Fibroblast of upper back skin (primary cell): ENCODE measurements at places on chromosomes 12 and 14.

GRCh38 chr12:130216031-130216430 lies 53.8 kb downstream of the FZD10 start:
- DNase-seq, result no peak

DNA sequence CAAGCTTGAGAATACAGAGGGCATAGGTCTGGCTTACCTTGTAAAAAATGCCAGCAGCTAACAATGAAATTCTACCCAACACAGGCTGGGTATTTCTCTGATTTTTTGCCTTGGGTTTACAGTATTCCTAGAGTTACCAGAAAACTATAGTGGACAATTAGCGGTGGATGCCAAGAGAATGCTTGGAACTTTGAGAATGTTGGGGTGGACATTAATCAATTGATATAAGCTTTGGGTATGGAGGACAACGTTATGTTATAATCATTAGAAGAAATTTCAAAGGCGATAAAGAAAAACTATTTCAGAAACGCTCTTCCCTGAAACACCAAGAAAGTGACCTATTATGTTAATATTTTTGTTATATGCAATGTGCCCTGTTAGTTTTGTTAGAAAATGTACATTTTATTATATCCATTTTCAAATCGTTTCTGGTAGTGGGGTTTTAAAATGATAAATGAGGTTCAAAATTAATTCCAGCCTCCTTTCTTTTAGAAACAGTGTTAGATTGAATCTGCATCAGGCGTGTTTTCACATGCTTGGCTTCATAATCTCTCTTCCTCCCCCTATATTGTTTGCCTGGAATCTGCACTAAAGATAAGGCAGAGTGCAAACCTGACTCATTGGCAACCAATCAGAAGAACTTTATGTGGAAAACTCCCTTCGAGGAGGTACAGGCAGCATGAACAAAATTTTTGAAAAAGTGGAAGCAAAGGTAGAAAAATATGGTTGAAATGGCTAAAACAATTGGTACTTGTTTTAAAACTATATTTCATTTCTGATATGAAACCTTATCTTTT lies 1.4 kb upstream of the PTPRQ start:
- peak; percentile 49 for DNase-seq

GRCh38 chr12:75622492-75622891 lies 111.1 kb upstream of the KRR1 start:
- no peak for DNase-seq

- no peak for DNase-seq
Measured at GRCh38 chr14:36085861-36086260, 90.7 kb downstream of the PTCSC3 start.

DNA sequence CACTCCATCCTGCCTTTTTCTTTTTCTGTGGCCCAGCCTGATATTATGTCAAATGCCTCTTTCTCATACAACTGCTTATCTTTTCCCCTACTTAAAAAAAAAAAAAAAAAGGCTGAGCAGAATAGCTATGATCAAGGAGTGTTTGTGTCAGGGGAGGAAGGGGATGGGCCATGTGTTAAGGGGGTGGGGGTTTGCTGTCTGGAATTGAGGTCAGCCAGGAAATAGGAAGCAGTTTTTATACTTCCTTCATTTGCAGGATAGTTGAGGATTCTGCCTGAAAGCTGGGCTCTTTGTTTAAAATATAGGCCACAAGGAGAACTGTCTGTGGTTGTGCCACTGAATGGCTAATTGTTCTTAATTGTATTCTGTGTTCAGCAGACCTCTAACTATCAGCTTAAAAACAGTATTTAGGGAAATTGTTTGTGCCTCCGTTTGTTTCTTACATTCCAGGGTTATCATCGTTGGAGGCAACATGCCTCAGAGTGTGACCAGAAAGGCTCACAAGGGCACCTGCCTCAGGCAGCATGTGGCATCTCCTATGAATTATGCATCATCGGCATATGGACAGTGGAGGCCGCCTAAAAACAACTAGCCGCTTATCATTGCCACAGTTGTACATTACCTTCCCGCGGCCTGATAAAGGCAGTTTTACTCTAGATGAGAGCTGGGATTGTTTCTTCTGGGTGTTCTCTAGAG lies 96.0 kb downstream of the SRGAP1 start:
- no peak for DNase-seq

DNA sequence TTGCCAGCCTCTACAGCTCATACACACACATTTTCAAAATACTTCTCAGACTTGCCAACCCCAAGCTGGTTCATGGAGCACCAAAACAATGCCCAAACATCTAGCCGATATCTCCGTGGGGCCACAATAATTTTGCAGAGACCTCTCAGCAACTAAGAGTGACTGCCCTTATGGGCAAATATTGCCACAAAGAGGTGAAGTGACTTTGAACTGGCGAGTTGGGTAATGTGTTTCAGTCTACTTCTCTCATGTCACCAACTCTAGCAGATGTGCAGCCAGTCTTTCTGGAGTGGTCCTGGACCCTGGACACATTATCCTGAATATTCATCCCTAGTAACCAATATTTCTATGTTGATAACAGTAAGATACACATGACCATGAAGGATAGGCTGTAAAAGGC lies 290.3 kb downstream of the EMP1 start:
- DNase-seq, result no peak

GRCh38 chr12:128445415-128446127 lies 178.6 kb downstream of the TMEM132C start:
- DNase-seq, result no peak

- peak; percentile 79 for DNase-seq
Measured at GRCh38 chr12:89889062-89889461, 180.4 kb upstream of the ATP2B1 start.

- no peak for DNase-seq
Measured at GRCh38 chr12:24889411-24889810, 59.5 kb downstream of the BCAT1 start.

- no peak for DNase-seq
Measured at GRCh38 chr12:124898200-124898922, 16.1 kb downstream of the UBC start.

DNA sequence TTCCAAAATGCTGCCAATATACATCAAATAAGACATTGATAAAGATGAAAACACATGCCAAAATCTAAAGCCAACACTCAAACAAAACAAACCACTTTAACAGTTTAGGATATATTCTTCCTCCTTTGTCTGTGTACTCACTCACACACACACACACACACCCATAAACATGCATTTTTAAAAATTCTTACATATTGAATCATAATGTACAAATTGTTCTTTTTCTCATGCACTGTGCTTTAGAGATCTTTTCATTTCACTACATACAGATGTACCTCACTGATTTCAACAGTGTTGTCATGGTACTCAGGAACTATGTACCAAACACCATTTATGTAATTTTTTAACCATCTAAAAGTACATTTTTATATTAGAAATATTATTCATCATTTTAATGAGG lies 9.5 kb upstream of the RERG start:
- DNase-seq, result no peak

- DNase-seq, result peak; percentile 6
Measured at GRCh38 chr12:129961091-129961490, 57.3 kb upstream of the TMEM132D start.

- DNase-seq, result no peak
Measured at GRCh38 chr12:108948367-108948766, 68.5 kb downstream of the DAO start.

GRCh38 chr12:3885277-3886094 lies 12.3 kb upstream of the PARP11 start:
- peak; percentile 49 for DNase-seq

- DNase-seq, result peak; percentile 73
Measured at GRCh38 chr14:63186453-63186852, 17.8 kb upstream of the RHOJ start.

DNA sequence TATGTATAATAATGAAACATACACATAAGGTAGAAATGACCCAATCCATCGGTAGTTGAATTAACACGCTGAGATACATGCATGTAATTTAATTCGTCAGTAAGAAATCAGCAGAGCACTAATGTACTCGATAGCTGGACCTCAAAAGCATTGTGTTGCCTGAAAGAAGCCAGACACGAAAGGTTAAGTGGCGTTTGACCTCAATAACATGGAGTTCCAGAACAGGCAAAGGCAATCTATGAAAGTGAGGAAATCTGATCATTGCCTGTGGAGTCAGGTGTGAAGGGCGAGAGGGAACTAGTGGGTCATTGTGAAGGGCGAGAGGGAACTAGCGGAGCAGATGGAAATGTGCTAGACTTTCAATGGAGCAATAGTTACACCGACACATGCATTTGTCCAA lies 970.4 kb upstream of the TMEM132C start:
- DNase-seq, result no peak

GRCh38 chr12:58420503-58420902 lies 479.1 kb downstream of the ATP23 start:
- DNase-seq, result peak; percentile 79

DNA sequence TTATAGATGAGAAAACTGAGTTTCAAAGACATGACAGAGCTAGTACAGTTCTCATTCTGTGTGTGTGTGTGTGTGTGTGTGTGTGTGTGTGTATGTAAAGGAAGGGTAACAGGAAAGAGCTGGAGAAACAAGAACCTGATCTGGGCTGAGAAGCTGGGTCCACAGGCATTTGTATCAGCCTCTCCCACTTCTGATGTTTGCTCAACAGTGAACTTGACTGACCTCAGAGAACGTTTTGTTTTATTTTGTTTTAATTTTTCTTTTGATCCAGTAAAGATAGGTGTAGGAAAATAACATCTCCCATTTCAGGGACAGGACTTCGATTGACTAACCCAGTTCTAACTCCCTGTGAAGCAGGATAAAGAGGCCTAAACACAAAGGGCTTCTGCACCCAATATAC lies 85.4 kb downstream of the STXBP6 start:
- DNase-seq, result no peak

DNA sequence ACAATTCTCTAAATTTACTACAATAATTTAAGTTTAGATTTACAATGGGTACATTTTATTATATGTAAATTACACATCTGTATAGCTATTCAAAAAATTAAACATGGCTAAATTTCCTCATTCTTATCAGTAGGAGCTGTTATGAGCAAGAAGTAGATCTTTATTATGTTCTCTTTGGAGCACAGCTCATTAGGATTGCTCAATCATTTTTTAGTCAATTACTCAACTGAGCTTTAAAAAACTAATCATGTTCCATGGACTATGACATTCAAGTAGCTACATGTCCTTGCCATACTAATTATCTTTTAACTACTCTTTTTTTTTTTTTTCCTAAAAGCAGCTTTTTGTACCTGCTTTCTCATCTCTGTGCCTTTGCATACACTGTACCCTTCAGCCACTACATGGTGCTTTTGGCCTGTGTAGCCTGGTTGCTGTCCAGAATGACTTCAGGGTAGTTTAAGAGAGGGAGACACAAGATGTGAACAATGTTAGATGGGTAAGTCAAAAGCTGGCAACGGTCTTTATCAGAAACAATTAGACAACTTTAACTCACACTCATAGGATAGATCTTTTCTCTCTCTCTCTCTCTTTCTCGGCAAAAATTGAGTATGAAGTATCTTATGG lies 69.0 kb downstream of the SSPN start:
- DNase-seq, result no peak

DNA sequence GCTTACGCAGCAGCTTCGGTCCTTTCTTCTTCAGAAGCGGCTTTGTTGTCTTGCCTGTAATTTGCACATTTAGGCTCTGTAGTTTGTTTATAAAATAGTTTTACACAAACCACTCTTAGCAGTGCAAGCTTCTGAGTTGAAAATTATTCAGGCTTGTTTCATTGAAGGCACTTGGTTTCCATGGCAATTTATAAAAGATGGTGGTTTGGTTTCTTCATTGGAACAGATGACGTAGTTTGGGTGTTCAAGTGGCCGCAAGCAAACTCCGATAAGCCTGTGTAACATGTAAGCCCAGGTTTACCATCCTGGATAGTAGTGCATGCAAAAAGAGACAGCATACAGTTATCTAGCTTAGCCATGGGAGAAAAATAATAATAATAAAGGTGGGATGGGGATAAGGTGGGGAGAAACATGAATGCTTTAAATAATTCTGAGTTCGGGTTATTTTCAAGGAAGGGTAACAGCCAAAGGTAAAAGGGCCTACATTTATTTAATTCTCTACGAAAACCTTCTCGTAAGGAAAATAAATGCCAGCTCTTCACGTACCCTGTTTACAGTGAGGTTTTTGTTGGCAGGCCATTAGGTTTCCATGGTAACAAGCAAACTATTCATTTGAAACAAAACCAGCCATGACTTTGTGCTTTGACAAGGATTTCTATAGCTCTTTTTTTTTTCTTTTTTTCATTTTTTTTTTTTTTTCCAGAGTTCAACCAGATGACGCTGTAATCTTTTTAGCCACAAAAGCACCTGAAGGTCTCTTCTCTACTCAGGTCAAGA lies 189.6 kb upstream of the RPL10L start:
- DNase-seq, result no peak
